ENCODE measurements at places on chromosomes 5 and 9. TPM values are rescaled to one million over a fixed set of nuclear protein-coding genes. Genes with fewer than 3 reads are reported as not detected.

Gene GPX3
- polyA plus RNA-seq: 0.63 TPM

Gene ADGRD2
- not detected for polyA plus RNA-seq

Gene FOXD1
- not detected for polyA plus RNA-seq

Gene LHX3
- polyA plus RNA-seq: not detected

Gene FCN1
- not detected for polyA plus RNA-seq

Gene SLC6A3
- not detected for polyA plus RNA-seq

Gene ACTBL2
- not detected for polyA plus RNA-seq

- no peak for DNase-seq
Observed at GRCh38 chr5:180820788-180821321, 18.2 kb upstream of the MGAT1 start.

- no peak for DNase-seq
Observed at GRCh38 chr9:16126042-16126441, 573.2 kb downstream of the CCDC171 start.

DNA sequence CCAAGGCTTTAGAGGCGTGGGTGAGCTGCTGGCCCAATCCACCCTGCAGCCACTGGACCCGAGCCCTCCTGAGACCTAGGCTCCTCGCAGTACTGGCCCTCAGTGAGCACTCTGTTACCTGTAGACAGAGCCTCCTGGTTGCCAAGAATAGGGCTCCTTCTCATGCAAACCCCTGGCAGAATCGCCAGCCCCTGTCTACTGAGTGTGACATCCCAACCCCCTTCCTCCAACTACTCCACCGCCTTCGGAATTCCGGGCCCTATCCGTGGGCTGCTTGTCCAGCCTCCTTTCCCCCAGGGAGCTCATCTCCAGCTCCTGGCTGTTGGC, 23.8 kb upstream of the COL5A1 start:
- no peak for DNase-seq

GRCh38 chr5:139836469-139837208, 41.0 kb downstream of the PSD2 start:
- DNase-seq: no peak

GRCh38 chr5:177361418-177362291, 3.9 kb downstream of the RGS14 start:
- no peak for DNase-seq

- DNase-seq: no peak
Observed at GRCh38 chr9:20632705-20633104, 10.4 kb upstream of the MLLT3 start.

DNA sequence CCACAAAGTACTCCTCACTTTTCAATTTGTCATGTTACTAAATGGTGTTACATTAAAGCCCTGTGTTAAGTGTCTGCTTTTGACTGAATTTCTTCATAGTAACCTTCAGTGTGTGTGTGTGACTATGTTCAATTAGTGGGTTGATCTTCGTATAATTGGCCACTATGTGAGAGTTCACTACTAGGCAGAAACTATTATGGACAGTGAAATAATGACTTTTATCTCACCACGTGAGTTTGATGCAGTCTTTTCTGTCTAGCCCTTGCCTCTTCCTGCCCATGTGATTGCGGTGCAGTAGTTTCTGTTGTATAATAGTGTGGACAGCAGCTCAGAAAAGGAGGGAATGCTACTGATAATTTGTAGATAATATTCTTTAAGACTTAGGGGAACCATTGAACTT, 1.8 kb upstream of the MAML1 start:
- DNase-seq: no peak

DNA sequence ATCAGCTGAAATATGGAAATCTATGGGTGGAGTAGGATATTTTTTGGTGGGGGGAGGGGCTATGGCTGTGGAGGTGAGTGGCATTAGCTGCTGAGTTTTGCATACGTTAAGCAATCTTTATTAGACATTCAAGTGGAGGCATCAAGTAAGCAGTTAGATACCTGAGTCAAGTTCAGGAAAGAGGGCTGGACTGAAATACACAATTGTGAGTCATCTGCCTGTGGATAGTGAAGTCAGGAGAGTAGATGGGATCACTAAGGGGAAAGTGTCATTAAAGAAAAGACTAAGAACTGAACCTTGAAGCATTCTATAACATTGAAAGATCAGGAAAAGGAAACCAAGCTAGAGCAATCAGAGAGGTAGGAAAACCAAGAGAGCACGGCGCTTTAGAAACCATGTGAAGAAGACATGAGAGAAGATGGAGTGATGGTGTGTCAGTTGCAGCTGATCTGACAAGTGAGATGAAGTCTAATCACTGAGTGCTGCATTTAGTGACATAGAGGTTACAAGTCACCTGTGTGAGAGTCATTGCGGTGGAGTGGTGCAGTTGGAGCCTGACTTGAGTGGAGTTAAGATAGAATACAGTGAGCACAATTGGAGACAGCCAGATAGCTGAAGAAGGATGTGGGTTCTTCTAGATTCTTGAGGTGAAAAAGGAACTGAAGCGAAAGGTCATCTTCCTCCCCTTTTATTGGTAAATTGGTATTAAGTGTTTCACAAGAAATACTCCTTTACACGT, 88.7 kb downstream of the PIP5K1B start:
- DNase-seq: no peak

- DNase-seq: no peak
Observed at GRCh38 chr9:113793558-113793957, 82.6 kb upstream of the ZNF618 start.

- DNase-seq: no peak
Observed at GRCh38 chr9:121610638-121610953, 40.8 kb upstream of the DAB2IP start.

DNA sequence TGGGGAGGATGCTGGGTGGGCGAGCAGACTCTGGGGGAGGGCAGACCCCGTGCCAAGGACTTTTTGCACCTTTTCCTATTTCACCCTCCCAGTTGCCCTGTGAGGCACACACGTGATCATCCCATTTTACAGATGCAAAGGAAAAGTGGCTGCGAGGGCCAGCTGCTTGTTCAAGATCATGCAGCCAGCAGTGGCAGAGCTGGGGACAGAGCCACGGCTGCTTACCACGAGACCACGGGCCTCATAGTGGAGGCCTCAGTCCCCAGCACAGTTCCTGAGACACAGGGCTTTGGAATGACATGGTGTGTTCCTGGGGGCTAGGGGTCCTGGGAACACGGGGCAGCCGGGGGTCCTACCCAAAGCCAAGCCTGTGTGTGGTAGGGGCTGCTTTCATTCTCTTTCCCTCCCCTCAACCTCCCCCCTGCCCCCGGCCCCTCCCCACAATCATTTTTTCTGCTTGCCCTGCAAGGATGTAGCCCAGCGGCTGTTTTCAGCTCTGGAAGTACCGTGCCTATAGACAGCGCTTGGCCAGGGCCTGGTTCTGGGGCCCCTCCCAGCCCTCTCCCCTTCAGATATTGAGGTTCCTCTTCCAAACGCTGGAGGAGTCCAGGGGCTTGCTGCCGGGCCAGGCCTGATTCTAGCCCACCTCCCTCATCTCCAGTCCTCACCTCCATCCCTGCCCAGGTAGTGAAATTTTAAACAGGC, 58.5 kb upstream of the IER5L start:
- no peak for DNase-seq

All from CD8-positive, alpha-beta memory T cell (primary cell).